ENCODE measurements at places on chromosomes 1 and 21.

DNA sequence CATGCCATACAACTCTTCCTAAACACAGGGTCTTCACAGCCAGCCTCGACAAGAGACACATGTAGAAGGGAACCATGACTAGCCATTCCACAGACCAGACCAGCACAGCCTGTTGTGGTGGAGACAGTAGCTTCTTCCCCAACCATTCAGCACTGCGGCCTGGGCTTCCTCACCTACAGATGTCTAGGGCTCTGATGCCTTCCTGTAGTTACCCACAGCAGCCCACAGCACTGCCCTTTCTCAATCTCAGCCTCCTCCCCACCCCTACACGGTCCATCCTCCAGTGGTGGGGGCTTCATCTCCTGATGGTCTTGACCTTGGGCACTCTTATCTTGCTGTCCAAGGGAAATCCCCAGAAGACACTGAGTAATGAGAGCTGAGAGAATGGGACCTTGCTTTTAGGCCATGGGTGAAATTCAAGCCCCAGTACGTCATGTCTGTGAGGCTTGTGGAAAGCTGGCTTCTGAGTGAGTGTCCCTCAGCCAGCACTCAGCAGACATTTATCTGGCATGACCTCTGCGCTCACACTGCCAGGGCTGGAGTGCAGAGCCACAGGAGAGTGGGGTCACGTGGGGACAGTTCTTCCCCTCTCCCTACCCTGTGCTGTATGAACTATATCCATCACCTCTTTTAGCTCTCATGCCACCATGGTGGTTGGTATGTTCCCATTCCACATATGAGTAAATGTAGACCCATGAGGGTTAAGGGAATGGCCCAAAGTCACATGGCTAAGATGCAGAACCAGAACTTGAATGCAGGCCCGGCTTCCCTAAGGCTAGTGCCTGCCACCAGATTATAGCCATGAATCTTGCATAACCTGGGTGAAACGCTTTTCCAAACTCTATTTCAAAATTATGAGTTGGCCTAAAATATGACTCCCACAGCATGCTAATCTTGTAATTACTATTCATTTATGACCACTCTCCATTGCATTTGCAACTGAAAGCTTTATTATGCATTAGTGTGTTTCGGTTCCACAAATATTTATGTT is 104.7 kb downstream of the HIVEP3 start:
- peaks cover 27% of the 10 kb centered on the region for H3K4me1 ChIP-seq
- H3K36me3 ChIP-seq, result no peaks in the 10 kb centered on the region
- H3K27ac ChIP-seq, result no peak overlapping the region
- no peak overlapping the region for H3K4me3 ChIP-seq
- DNase-seq, result no peak

- no peaks in the 10 kb centered on the region for H3K4me1 ChIP-seq
- H3K36me3 ChIP-seq, result no peaks in the 10 kb centered on the region
- H3K27ac ChIP-seq, result no peak overlapping the region
- no peaks in the 10 kb centered on the region for H3K27me3 ChIP-seq
- no peak overlapping the region for H3K4me3 ChIP-seq
Observed at GRCh38 chr1:168291222-168291837, 10.7 kb downstream of the TBX19 start.

DNA sequence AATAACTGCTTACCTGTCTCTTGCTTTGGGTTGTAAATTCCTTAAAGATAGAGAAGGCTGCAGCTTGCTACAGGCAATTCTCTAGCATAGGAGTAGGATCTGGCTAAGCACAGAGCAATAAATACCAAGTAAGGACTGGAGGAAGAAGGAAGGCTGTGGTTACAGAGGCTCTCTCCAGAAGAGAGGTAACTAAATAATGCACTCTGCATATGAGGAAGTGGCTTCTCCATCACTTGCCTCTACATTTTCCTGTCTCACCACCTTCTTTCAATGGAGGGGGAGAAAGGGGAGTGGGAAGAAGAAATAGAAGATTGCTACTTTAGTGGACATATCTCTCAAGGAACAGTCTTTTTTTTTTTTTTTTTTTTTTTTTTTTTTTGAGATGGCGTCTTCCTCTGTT is 60.9 kb upstream of the LAX1 start:
- H3K4me1 ChIP-seq, result no peaks in the 10 kb centered on the region
- peak overlapping the region; percentile 28 for H3K27ac ChIP-seq
- no peaks in the 10 kb centered on the region for H3K27me3 ChIP-seq
- H3K4me3 ChIP-seq, result no peak overlapping the region
- no peak for DNase-seq

GRCh38 chr1:35807614-35808449 is at the start of gene AGO4:
Gene AGO4 (plus strand): TSS chr1:35808016. CDS start chr1:35808417, 401 bp downstream.
- no peaks in the 10 kb centered on the region for H3K27me3 ChIP-seq
- H3K4me3 ChIP-seq, result peak within 1 kb of the TSS; percentile 88
- H3K36me3 ChIP-seq, result no peaks in the 10 kb centered on the region
- peak; percentile 77 for DNase-seq
- H3K27ac ChIP-seq, result peak within 1 kb of the TSS; percentile 93

DNA sequence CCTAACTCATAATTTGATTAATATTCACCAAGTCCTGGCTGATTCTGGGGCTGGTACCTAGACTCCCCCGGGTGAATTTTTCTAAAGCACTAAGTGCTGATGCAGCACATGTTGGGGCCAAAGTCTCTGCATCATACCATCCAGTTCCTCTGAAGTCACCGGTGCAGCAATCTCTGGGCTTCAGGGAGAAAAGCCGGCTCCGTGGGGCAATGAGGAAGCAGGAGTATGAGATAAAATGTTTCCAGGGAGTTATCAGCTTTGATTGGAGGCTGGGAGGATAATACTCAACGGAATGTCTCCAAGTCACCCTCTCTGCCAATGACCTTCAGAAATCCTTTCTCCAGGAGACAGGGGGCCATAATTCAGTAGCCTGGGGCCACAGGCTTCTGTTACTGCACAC is 1.2 kb downstream of the FCAMR start:
- no peaks in the 10 kb centered on the region for H3K4me1 ChIP-seq
- no peaks in the 10 kb centered on the region for H3K27me3 ChIP-seq
- no peak overlapping the region for H3K27ac ChIP-seq
